Heart right ventricle (tissue), 16 donors: ENCODE measurements at places on chromosomes 2 and 18. TPM values are rescaled to one million over a fixed set of nuclear protein-coding genes. Genes with fewer than 3 reads are reported as not detected.

DNA sequence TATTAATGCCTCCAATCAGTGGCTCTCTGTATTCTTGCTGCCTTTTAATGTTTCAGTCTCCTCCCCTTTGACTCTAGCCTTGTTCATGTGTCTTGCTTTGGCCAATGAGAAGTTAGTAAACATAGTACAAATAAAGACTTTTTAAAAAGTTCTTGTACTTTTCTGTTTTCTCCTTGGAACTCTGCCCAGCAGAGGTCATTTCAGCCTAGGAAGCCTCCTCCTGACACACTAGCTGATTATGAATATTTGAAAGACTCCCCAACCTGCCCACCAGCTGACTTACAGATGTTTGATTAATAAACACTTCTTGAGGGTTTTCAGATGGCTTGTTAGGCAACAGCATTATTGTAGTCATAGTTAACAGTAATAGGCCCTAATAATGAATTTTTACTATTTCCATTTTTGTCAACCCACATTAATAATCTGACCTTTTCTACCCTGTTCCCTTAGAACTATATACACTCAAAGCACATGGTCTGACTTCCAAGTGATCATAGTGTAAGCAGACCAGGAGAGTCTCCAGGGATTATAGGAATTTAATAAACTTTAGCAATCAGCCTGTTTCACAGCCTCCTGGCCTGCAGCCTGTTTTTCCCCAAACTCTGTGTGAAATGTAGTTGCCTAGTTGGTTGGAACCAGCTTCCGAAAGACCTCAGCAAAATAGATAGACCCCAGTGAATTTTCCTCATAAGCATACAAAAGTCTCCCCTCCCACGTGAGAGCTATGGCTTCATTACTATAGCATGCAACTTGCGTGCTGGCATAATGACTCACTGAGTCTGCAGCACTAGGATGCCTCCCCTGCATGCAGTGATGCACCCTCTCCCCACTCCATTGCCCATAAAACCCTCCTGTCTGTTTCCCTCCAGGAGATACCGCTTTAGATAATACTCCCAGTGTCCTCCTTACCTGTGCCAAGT, 670.7 kb upstream of the ZNF804A start:
- no peak for DNase-seq
- H3K4me3 ChIP-seq, result no peak overlapping the region
- no peaks in the 10 kb centered on the region for H3K36me3 ChIP-seq
- H3K27ac ChIP-seq, result no peak overlapping the region

NOSTRIN gene
- total RNA-seq, result 12.4 TPM

DNA sequence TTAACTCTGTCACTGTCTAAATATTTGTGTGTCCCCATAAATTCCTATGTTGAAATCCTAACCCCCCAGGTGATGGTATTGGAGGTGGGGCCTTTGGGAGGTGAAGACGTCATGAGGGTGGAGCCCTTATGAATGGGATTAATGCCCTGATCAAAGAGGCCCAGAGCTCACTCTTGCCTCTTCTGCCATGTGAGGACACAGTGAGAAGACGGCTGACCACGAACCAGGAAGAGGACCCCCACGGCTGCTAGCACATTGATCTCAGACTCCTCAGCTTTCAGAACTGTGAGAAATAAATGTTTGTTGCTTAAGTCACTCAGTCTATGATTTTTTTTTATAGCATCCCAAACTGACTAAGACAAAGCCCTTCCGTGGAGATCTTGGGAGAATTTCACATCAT, 71.2 kb downstream of the BCL2L11 start:
- no peaks in the 10 kb centered on the region for H3K4me1 ChIP-seq
- no peaks in the 10 kb centered on the region for H3K27me3 ChIP-seq
- no peaks in the 10 kb centered on the region for H3K36me3 ChIP-seq
- no peak for DNase-seq

GRCh38 chr2:56709181-56709580, 525.4 kb downstream of the CCDC85A start:
- no peaks in the 10 kb centered on the region for H3K27me3 ChIP-seq
- no peaks in the 10 kb centered on the region for H3K36me3 ChIP-seq
- H3K27ac ChIP-seq, result no peak overlapping the region
- no peak for DNase-seq
- H3K4me3 ChIP-seq, result no peak overlapping the region
- no peaks in the 10 kb centered on the region for H3K4me1 ChIP-seq

DNA sequence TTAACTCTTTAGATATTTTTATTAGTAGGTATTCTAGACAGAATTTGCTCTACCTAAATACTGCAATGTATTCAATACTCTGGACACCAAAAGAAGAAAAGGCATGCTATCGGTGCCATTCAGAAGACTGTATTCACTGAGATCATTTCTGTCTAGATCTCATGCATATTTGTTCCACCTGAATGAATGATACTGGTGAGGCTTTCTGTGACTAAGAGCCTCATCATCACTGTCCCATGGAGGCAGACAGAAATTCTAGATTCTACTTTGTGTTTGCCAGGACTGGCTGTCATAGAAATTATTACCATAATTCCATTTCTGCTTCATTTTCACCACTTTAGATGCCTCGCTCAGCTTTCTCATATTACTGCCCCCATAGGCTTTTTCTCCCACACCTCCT, 340.7 kb downstream of the MBD2 start:
- H3K27ac ChIP-seq, result no peak overlapping the region
- H3K4me3 ChIP-seq, result no peak overlapping the region
- no peaks in the 10 kb centered on the region for H3K36me3 ChIP-seq
- no peaks in the 10 kb centered on the region for H3K4me1 ChIP-seq
- no peak for DNase-seq
- H3K27me3 ChIP-seq, result no peaks in the 10 kb centered on the region

- H3K4me3 ChIP-seq, result no peak overlapping the region
- H3K27ac ChIP-seq, result no peak overlapping the region
- no peaks in the 10 kb centered on the region for H3K4me1 ChIP-seq
These were observed 44.8 kb downstream of the NAB1 start for GRCh38 chr2:190693533-190694232.

ABHD1 gene
- total RNA-seq, result 2.6 TPM

DNA sequence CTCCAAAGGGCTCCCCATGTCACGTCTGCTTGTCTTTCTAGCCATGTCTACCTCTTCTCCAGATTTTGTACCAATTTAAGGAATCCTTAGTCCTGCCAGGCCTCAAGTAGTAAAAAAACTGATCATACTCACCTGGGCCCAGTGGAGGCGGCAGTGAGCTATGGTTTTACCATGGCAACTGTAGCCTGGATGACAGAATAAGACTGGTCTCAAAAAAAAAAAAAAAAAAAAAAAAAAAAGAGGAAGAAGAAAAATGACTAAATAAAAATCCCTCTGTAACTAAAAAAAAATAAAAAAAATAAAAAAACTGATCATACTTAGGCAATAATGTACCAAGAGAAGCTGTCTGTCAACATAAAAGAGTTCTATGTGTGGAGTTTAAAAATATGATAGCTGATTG, 221.6 kb downstream of the NR4A2 start:
- H3K4me1 ChIP-seq, result no peaks in the 10 kb centered on the region
- no peak overlapping the region for H3K4me3 ChIP-seq
- H3K27ac ChIP-seq, result no peak overlapping the region
- no peaks in the 10 kb centered on the region for H3K36me3 ChIP-seq
- no peak for DNase-seq

DNA sequence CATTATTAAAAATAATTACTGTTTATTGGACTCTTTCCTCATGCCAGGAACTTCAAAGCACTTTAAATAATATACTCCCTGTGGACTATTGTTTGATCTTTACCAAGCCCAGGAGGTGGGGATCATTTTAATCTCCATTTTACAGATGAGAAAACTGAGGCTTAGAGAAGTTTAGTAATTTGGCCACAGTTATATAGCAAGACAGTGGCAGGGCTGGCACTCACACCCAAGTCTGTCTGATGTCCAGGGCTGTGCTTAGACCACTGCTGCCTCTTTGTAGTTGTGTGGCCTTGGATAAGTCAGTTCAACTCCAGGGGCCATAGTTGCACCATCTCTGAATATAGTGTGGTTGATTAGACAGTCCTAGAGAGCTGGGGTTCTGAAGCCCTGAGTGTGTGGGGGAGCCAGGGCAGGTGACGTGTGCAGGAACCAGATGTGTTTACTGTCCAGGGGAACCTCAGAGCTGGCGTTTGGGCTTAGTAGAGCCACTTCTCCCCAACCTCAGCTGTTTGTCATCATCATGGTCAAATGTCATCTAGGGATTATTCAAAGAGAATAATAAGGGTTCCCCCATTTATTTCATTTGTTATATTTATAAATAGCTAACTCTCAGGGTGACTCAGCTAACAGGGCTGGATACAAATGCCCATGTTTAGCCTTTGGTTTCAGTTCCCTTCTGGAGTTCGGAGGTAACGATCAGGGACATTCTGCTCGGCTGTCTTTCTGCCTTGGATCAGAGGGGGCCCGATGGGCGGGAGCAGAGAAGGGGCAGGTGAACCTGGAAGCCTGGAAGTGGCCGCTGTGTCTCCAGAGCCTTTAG, 68.0 kb downstream of the BOLA3 start:
- H3K27ac ChIP-seq, result no peak overlapping the region
- H3K4me1 ChIP-seq, result peaks cover 27% of the 10 kb centered on the region
- H3K4me3 ChIP-seq, result no peak overlapping the region
- no peak for DNase-seq

GRCh38 chr2:200310545-200310971, 4.1 kb downstream of the SPATS2L start:
- H3K4me3 ChIP-seq, result no peak overlapping the region
- peaks cover 32% of the 10 kb centered on the region for H3K4me1 ChIP-seq
- no peak overlapping the region for H3K27ac ChIP-seq
- no peak for DNase-seq

DNA sequence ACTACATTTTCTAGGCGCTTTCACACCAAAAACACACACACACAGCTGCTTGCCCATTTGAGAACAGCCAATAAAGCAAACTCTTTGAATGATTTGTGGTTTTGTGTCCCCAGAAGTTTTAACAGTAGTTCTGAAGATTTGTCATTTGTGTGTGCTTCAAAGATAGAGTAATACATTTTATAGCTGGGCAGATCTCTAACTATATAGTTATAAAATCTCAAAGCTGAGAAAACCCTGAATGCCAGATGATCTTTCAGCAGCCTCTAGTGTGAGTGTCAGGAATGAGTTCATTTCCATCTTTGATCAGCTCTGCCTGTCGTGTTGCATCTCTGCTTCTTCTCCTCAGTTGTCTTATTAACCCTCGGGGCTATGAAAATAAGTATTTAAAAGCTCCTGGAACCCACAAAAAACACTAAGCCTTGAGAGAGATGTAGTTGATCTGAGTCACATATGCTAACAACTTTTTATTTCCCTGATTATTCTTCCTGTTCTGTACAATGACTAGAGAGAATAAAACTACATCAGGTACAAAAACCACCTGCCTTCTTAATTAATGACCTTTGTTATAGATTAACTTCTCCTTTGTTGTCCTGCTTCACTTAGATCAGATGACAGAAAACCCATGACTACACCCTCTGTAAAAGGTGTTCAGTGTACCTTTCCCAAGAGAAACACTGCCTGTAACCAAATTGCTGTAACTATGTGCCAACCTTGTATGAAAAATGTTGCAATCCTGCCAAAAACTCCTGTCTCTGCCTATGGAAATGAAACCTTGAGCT, 30.0 kb upstream of the SLC3A1 start:
- H3K27me3 ChIP-seq, result no peaks in the 10 kb centered on the region
- no peak overlapping the region for H3K4me3 ChIP-seq
- H3K27ac ChIP-seq, result no peak overlapping the region
- H3K4me1 ChIP-seq, result peaks cover 6% of the 10 kb centered on the region
- H3K36me3 ChIP-seq, result no peaks in the 10 kb centered on the region
- DNase-seq, result no peak

DNA sequence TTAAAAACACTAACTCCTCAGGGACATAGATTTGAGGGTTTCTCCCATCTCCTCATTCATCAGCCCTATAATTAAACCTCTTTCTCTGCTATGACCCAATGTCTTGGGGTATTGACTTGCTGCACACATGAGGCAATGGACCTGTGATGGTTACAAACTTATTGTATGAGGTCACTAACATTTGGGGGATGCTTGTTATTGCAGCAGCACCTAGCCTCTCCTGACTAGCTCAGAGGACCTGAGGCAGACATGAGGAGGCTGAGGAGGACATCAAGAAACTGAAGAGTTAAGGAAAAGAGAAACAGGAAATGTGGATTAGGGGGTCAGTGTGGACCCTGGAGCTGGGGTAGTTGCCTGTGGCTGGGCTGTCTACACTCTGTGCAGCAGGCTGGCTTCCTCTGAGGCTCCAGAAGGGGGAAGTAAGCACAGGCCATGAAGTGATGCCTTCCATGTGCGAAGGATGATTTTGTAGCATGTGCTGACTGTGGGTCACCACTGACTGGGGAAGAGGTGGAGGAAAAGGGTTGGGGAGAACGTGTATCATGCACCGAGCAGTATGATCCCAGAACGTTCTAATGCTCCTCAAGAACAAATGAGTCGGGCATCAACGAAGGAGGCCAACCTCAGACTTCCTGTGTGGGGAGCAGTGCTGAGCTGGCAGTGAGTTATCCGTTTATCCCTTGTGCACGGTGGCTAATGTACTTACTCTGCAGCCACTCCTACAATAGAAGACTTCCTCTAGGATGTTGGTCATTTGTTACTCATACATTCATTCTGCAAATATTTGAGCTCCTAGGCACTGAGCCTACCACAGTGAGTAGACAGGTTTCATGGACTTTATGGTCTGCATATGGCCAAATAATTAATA, 42.1 kb upstream of the RFX8 start:
- H3K4me1 ChIP-seq, result peaks cover 44% of the 10 kb centered on the region
- H3K4me3 ChIP-seq, result no peak overlapping the region
- no peak for DNase-seq
- no peaks in the 10 kb centered on the region for H3K36me3 ChIP-seq

HOXD11 gene
- not detected for total RNA-seq

CRYBA2 gene
- total RNA-seq, result not detected

DNA sequence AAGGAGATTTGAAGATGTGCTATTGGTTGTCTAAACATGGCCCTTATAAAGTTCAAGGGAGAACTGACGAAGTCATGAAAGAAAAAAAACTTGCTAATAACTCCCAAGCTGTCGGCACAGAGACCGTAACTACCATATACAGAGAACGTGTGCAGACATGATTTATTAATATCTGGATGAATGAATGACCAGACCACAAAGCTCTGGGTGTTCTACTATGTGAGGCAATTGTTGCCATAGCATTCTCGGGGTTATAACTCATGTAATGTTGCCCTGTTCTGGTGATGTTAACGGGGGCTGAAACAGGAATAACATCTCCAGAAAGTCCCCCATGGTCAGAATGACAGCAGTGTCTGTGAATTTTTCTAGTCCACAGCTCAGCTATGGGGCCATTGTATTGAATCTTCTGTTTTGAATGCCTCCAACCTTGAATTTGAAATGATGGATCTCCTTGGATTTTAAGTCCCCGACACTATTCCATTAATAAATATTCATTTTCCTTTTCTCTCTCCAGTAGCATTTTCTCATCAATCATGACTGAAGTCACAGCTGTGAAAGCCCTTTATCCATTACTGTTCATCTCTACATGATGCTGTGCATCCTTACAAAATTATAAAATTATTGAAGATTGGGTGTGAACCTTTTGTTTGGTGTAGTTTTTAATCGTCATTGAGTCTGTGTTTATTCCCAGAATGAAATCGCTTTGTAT, 483.4 kb upstream of the KLHL29 start:
- H3K4me1 ChIP-seq, result no peaks in the 10 kb centered on the region
- H3K27ac ChIP-seq, result no peak overlapping the region
- H3K27me3 ChIP-seq, result no peaks in the 10 kb centered on the region
- no peak overlapping the region for H3K4me3 ChIP-seq
